Stimulated activated CD8-positive, alpha-beta memory T cell treated with anti-CD3 and anti-CD28 coated beads, Interleukin-2, amount 100 ng/mL, for 48 hours (primary cell): ENCODE measurements at places on chromosomes 12 and 14.

GRCh38 chr14:92675976-92676375, 72.5 kb downstream of the LGMN start:
- DNase-seq, result no peak

- DNase-seq, result no peak
Measured at GRCh38 chr12:111643427-111643826, 42.3 kb downstream of the BRAP start.

DNA sequence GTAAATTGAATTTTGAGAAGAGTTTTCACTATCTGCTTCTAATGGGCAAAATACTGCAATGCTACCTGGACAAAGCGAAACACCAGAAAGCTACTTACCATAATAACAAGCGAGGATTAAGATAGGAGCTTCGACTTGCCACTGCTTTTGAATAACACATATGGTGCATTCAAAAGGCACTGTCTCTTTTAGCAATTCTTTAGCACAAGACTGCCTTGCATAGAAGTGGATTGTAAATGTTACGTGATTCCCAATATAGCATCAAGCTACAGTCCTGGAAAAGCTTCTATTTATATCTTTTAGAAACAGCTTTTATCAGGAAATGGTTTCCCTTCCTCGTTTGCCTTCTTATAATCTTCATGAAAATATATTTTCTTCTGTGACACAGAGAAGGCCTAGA, 258.7 kb upstream of the PDE3A start:
- DNase-seq, result no peak

DNA sequence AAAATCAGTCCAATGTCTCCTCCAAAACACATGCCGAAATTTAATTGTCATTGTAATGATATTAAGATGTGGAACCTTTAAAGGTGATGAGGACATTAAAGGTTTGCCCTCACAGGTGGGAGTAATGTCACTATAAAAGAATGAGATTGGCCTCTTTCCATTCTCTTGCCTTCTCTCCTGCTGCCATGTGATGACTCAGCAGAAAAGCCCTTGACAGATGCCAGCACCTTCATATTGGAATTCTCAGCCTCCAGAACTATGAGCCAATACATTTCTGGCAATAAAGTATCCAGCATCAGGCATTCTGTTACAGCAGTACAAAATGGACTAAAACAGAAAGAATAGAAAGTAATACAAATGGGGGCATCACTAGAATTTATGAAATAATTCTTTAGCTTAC, 609.7 kb downstream of the SLC16A7 start:
- DNase-seq, result no peak

GRCh38 chr12:107304588-107305532, 211.5 kb upstream of the CRY1 start:
- no peak for DNase-seq

DNA sequence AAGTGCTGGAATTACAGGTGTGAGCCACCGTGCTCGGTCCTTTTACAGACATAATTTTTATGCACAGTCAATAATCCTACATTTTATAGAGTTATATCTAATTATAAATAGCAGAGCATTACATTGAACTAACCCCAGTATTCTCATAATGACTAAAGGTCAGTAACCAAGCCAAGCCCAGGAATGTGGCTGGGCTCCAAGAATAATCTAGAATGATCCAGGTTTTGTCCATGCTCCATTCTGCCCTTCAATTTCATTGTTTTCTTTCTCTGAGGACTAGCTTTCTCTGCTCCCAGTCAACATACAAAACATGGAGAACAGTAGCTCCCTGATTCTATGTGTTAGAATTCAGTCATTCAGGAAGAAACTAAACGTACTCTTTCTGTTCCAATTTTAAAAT, 92.1 kb upstream of the KRR1 start:
- no peak for DNase-seq

DNA sequence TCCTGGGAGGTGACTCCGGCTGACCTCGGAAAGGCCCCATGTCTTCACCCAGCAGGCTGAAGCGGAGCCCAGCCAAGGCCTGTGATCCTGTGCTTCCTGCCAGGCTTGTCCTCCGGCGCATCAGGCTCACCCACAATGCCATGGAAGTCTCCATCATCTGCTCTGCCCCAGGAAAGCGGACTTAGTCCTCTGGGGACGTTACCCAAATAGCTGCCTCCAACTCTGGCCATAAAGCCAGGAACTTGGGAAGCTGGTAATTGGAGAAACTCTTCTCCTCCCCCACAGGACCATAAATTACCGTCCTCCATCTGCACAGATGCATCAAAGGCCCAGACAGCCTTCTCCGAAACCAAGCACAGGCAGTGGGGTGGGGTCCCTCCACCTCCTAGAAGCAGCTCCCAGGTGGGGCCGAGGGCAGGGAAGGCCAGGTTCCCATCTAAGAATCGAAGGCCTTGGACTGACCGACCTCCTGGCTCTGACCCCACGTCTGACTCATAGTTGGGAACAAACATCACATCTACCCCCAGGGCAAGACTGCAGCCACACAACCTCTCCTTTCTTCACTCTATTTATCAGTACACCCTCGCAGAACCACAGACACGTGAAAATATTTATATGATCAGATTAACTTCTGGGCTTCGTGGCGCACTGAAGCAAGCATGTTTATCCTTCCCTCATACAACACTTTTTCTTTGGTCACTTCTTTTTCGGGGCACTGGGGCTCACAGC, 56.4 kb downstream of the PITPNM2 start:
- DNase-seq, result no peak

DNA sequence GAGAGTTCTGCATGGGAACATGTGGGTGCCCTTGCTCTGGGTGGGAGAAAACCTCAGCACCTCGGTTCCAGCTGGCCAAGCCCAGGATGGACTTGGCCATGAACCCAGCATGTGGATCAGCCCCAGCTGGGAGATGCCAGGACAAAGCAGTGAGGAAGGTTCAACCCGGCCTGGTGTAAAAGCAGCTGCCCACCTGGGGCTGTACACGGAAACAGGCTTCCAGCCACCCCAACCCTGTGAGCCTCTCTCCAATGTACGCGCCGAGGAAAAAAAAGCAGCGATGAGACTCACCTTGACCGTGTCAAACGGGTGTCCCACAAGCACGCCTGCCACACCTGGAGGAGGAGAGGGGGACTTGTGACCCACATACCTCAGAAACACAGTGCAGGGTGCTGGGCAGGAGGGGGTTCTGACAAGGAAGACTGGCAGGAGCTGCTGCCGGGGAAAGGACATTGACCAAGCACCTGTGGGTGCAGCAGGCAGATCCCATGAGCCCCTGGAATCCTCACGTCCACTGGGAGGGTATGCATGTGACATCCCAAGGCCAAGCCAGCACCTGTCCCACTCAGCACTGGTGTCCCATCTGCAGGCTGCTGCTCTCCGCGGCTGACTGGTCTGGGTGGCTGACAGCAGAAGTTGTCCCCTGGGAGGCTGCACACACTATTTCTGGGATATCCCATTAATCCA, 7.5 kb downstream of the SLC25A29 start:
- DNase-seq, result no peak

GRCh38 chr14:104553166-104554087, 26.1 kb upstream of the C14orf180 start:
- no peak for DNase-seq

- DNase-seq, result no peak
Measured at GRCh38 chr14:54040846-54041245, 84.2 kb upstream of the BMP4 start.

DNA sequence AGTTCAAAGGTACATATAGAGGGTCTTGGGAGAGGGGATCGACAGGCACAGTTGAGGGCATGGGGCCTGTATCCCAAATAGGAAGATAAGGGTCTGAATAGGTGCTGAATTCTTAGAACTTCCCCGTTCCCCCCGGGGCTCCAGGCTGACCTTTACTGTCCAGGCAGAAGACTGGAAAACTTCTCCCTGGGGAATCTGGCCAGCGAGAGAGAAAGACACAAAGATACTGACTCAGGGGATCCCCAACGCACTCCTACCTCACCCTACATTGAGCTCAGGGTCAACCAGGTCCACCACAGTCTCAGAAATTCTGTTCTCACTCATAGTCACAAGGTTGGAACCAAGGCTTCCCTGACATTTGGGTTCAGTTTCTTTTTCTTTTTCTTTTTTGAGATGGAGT, 46.2 kb downstream of the ACACB start:
- DNase-seq, result no peak

DNA sequence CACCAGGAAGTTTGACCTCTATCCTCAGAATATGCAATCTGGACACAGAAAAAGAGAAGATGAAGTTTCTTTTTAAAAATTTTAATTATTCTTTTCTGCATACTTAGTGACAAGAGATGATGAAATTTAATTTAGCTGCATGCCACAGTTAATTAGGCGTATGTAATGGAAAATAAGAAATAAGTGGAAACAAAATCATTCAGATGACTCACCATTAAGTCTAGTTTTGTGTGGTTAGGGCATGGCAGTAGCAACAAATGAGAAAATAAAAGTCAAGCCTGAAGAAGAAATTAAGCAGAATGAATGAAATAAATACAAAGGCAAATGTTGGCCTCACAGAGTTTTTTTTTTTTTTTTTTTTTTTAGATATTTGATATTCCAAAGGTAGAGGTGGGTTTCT, 30.9 kb upstream of the KLRD1 start:
- DNase-seq, result no peak
